Stimulated activated CD8-positive, alpha-beta memory T cell treated with anti-CD3 and anti-CD28 coated beads, Interleukin-4, amount 100 ng/mL, for 48 hours (primary cell): ENCODE measurements at places on chromosomes 13 and 19.

DNA sequence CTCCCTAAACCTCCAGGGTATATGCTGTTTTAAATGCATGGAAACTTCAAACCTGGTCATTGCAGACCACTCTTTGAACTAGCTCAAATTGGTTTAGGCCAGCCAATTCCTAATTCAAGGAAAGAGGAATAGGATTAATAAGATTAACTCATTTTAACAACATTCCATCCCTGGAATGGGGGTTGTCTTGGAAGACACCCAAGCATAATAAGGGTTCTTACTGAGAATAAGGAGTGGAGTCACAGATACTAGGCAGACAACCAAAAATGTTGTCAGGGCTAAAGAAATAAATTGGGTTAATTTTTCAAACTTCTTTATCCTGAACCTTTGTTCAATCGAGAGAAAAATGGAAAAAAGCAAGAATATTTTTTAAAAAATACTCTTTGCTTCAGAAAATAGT is 186.2 kb downstream of the PCDH9 start:
- DNase-seq: no peak

DNA sequence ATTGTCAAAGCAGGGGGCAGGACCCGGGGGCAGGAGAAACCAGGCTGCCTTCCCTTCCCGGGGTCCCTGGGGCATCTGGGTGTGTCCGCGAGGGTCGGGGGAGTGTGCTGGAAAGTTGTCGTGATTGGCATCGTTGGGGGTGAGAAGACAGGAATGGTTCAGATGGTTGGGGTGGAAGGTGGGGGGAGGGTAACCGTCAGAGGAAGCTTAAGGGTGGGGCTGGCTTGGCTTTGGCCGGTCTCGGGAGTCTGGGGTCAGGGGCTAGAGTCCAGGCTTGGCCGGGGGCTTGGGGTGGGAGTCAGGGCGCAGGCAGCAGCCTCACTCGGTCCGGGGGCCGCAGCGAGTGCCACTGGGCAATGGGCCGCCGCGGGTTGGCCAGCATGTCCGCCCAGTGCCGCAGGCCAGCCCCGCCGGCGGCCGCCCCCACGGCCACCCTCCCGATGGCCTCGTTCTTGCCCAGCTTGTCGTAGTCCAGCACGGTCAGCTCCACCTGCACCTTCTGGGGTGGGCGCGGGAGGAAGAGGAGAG is 6.8 kb upstream of the DNAAF3 start:
- no peak for DNase-seq

GRCh38 chr13:33480561-33480960 is 195.0 kb upstream of the STARD13 start:
- DNase-seq: no peak

DNA sequence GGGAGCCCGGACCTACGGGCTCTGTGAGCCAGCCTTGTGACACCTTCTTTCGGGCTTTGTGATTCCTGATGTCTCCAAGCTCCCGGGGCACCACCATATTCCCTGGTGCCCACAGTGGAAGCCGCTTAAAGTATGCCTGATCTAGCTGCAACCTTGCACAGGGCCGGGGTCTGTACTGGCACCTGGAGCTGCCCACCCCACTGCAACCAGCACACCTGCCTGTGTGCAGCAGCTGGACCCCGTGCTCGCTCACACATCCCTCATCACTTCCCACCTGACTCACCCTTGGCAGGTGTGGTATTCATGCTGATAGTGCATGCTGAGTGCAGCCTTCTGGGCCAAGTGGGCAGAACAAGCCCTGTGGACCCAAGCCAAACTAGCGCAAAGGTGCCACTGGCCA is 1981.1 kb upstream of the PCDH20 start:
- no peak for DNase-seq
